ENCODE measurements at places on chromosomes 12 and 14. TPM values are rescaled to one million over a fixed set of nuclear protein-coding genes. Genes with fewer than 3 reads are reported as not detected.

Gene INSM2
- not detected for total RNA-seq

Gene A2ML1
- not detected for total RNA-seq

Gene BDKRB2
- 11.0 TPM for total RNA-seq

Gene TC2N
- total RNA-seq = 0.56 TPM

Gene TMEM52B
- under 0.01 TPM for total RNA-seq

Gene SOX5
- 4.8 TPM for total RNA-seq

Gene KLRC4
- not detected for total RNA-seq

Gene RNASE2
- total RNA-seq = not detected

Gene CYP46A1
- 0.56 TPM for total RNA-seq

Gene ALX1
- total RNA-seq = not detected

Gene KRT83
- not detected for total RNA-seq
